Stimulated activated CD4-positive, alpha-beta T cell treated with anti-CD3 and anti-CD28 coated beads, Interleukin-15, amount 100 ng/mL, for 1 hour (primary cell): ENCODE measurements at places on chromosomes 6 and 20.

GRCh38 chr6:157274471-157275226 lies 48.7 kb downstream of the TMEM242 start:
- DNase-seq: peak; percentile 66

GRCh38 chr6:150767571-150768018 lies 97.9 kb upstream of the MTHFD1L start:
- no peak for DNase-seq

DNA sequence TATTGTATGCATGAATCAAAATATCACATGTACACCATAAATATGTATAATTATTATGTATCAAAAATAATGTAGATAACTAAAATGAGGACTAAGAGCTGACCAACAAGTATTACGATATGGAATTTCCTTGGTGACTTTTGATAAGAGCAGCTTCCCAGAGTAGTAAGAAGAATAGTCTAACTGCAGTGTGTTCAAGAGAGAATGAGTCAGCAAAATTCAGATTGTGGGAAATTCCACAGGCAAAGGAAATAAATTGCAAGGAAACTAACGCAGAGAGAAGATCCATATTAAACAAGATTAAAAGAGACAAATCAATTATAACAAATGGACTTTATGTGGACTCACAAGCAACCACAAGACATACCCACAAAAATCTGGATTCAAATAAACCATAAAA lies 26.4 kb downstream of the FRK start:
- no peak for DNase-seq

DNA sequence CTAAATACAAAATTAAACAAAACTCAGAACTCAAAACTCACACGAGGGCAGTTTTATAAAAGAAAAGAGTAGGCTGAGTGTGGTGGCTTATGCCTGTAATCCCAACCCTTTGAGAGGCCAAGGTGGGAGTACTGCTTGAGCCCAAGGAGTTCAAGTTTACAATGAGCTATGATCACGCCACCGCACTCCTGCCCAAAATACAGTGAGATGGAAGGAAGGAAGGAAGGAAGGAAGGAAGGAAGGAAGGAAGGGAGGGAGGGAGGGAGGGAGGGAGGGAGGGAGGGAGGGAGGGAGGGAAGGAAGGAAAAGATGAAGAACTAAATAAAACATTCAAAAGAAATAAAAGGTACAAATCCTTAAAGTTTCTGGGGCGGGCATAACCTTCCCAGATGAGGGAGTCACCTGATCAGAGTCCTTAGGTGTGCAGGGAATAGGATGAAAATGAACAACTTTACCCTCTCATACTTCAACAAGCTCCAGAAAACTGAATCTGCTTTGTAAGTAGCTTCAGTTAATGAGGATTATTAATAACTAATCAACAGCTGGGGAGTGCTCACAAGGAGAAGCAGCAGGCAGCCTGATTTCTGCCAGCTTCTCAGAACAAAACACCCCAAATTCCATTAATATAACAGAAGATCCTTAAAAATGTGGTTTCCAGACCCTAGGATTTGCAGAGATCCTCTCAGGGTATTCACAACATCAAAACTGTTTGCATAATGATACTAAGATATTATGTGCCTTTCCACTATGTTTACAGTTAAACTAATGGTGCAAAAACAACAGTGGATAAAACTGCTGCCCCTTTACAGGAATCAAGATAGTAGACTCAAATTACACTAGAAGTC lies 21.8 kb downstream of the LMBRD1 start:
- DNase-seq: no peak

DNA sequence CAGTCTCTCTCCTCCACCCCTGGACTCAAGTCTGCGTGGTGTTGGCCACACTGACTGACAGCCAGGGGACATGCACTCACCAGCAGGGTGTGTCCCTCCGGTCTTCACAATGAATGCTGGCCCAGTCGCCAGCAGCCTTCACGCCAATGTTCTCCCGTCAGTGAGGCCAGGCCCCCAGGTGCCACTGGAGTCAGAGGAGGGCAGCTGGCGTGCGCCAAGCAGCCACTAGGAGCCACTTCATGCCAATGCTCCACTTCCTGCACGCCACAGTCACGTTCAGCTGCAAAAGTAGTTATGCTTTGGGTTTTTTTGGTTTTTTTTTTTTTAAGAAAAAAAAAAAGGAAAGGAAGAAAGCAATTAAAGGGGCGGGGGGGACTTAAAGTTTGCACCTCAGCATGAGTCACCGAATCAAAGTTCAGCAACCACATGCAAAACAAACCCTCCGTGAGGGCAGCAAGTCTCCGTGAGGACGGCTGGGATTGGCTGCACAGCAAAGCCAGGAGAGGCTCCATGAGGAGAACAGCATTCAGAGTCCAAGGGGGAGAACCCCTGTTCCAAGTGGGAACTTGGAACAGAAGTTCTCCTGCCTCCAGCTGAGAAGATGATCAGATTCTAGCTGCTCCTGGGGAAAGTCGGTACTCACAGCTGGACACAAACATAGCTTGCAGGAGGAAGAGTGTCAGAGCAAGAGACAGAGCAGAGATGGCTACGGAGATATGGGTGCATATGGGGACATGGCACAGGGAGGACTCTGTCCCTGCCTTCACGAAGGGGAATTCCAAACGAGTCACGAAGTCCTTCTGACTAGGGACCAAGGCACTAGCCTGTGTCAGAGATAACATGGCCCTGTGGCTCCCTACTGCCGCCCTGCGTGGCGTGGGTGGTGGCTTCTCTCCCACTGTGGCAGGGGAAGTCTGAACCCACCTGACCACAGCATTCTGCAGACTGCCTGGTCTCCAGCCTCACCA lies at the start of gene ZC3H12D:
Gene ZC3H12D (minus strand): TSS at position 282 of the 968 bp plus-strand sequence. CDS start 10,471 bp downstream, outside the sequence.
- DNase-seq: peak; percentile 72

GRCh38 chr6:136811272-136811671 lies 11.1 kb upstream of the PEX7 start:
- DNase-seq: no peak

GRCh38 chr6:162088091-162088490 lies 639.5 kb downstream of the PRKN start:
- DNase-seq: no peak

DNA sequence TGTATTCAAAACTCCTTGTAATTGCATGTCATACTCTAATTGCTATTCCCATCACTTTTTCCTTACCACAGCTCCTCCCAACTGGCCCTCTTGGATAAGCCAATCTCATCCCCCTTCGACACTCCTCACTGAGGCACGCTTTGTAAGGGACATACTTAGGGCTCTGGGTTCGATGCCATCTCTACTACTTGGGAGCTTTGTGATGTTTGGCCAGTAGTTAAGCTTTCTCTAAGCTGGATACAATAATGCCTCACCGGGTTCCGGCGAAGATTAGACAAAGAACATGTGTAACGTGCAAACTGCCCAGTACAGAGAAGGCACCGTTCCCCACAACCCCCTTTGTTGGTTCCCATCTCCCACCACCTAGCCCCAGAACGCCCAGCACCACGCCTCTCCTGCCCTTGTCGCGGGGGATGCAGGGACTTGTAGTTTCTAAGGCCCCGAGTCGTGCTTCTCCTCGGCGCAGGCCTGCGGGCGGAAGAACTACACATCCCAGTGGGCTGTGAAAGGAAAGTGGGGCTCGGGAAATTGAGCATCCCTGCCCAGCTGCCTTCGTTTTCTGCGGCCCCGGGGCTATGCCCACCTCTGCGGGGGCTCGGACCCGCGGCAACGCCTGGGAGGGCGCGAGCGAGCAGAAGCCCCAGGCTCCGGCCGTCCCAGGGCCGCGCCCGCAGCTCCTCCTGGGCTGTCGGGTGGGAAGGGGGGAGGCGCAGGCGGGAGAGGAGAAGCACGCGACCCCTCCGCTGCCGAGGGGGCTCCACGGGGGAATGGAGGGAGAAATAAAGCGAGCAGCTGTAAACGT lies 1.1 kb upstream of the ZDHHC14 start:
- peak; percentile 70 for DNase-seq

- DNase-seq: no peak
These were observed 60.1 kb upstream of the ZNF184 start for GRCh38 chr6:27532820-27533538.

DNA sequence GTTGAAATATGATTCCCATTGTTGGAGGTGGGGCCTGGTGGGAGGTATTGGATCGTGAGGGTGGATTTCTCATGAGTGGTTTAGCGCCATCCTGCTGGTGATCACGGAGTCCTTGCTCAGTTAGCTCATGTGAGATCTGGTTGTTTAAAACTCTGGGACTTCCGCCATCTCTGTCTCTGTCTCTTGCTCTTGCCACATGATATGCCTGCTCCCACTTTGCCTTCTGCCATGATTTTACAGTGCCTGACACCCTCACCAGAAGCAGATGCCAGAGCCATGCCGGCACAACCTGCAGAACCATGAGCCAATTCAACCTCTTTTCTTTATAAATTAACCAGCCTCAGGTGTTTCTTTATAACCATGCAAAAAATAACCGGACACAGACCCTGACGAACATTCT lies 44.7 kb upstream of the ZFP64 start:
- DNase-seq: no peak

- no peak for DNase-seq
These were observed 121.6 kb downstream of the OGFRL1 start for GRCh38 chr6:71410164-71410566.

- DNase-seq: no peak
These were observed 90.0 kb downstream of the PLG start for GRCh38 chr6:160791981-160792418.

DNA sequence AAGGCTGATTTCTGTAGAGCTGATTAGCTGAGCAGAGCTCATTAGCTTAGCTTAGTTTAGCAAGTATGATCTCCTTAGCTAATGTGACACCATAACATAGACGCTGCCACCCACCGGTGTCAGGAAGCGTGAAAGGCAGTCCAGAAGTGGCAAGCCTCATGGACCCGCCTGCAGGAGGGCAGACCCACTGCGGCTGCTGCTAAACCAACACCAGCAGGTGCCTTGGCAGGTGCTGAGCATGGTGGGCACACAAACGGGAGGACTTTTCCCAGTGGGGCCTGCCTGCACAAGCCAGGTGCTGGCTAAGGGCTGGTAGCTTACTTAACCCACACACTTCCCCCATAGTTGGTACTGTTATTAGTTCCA lies 22.7 kb downstream of the ZDHHC14 start:
- DNase-seq: no peak

DNA sequence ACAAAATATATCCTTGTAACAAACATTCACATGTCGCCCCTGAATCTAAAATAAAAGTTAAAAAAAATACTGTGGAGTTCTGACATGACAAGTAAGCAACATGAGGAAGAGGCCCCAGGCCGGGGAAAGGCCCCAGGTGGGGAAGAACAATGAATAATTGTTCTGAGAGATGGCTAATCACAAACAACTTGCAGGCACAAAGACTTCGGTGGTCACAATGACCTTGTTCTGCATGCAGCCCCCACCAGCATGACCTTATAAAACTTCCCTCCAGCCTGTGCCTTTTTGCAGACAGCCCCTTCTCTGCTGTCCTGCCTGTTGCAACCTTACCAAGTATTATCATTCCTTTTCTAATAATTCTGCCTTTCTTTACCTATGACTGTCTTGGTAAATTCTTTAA lies 95.7 kb upstream of the MYLIP start:
- no peak for DNase-seq

DNA sequence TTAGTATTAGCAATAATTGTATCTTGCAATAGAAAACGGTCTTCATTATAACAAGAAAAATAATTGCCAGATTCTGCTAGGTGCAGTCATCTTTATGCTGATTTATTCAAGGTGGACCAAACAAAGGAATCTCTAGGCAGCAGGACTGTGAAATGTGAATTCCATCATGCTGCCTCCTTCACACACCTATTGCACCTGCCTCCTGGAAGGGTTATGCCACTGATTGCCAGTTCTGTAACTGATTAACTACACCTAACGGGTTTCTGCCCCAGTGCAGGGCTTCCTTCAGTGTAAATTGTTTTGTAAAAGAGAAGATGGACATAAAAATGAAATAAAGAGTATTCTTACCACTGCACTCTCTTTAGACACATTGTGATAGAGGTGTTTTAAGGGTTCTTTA lies 96.1 kb downstream of the FOXO3 start:
- no peak for DNase-seq

DNA sequence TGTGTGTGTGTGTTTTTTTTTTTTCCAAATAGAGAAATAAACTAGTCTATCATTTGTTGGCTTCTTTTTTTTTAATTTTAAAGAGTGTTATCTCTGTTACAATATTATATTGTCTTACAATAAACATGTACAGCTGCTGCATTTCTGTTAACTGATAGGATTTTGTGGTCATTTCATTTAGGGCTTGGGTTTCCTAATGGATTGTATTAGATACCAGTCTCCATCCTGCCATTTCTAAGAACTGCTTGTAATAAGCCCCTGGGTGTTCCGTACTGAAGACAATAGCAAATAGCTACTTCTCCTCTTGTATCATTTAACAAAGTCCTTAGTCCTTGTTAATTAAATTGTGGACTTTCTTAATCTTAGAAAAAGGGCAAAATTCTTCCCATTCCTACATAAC lies 45.7 kb downstream of the SOBP start:
- DNase-seq: no peak

GRCh38 chr6:37865504-37865903 lies 46.0 kb downstream of the ZFAND3 start:
- no peak for DNase-seq

DNA sequence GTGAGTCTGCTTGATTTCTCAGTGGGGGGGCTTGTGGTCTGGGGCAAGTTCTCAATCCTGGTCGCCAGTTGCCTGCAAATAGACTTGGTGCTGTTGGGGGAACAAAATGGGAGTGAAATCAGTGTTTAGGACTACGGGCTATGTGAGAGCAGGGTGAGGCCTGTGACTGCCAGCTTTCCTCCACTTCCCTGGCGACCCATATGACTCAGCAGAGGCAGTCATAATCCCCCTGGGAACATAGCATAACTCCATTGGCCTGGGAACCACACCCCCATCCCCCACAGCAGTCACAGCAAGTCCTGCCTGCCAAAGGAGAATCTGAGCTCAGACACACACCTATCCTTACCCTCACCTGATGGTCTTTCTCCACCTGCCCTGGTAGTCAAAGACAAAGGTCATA lies 387.9 kb downstream of the LMBRD1 start:
- no peak for DNase-seq

DNA sequence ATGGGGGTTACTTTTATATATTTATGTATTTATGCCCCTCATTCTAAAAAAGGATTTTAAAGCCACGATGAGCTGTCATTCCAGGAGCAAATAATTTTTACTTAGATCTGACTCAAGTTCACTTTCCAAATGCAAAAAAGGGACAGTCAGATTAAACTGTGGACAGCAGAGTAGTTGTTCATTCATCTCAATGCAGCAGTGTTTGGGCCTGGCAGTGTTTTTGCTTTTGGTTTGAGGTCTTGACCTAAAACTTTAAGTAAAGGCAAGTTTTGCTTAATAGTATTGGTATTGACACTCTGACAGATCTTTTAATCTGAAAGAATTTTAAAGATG lies 13.9 kb downstream of the JARID2 start:
- DNase-seq: no peak

- DNase-seq: no peak
These were observed 675.7 kb upstream of the AGPAT4 start for GRCh38 chr6:161949531-161949930.

DNA sequence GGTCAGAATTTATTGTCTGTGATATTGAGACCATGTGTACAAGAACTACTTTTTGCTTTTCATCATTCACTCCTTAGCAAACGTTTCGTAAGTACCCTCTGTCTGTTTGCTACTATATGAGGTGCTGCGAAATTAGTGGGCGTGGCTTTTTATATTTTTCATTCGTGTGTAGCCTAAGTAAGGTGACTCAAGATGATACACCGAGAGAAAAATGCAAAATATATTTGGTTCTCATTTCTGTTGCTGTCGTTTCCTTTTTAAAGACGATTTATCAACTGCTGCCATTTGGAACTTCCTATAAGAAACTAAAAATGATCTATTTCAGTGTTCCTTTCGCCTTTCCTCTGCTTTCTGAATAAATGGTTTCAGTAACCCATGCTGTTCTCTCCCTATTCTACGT lies 61.2 kb downstream of the VAPB start:
- DNase-seq: no peak

- no peak for DNase-seq
These were observed 73.6 kb downstream of the TRERF1 start for GRCh38 chr6:42378125-42378524.
